ENCODE measurements at places on chromosomes 2 and 18.

DNA sequence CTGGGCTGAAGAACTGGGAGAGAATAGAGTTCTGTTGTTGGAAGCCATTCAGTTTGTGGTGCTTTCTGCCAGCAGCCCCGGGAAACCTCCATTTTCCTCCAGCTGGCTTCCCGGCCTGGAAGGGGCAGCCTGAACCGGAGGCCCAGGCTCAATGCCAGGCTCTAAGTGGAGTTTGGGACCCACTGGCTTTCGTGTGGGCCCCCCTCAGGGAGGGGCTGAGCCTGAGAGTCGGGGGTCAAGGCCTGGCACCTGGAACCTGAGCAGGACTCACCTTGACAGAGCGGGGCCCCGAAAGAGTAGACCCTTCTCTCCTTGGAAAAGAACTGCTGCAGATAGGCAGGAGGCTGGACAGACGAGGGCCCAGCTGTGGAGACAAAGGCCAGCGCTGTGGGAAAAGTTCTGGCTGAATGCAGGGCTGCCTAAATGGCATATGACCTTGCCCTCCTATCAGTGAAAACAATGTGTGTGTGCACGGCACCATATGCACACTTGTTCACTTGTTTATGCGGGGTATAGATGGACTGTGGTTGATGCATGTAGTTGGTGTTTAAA is 34.8 kb upstream of the ASB18 start:
- DNase-seq = no peak

DNA sequence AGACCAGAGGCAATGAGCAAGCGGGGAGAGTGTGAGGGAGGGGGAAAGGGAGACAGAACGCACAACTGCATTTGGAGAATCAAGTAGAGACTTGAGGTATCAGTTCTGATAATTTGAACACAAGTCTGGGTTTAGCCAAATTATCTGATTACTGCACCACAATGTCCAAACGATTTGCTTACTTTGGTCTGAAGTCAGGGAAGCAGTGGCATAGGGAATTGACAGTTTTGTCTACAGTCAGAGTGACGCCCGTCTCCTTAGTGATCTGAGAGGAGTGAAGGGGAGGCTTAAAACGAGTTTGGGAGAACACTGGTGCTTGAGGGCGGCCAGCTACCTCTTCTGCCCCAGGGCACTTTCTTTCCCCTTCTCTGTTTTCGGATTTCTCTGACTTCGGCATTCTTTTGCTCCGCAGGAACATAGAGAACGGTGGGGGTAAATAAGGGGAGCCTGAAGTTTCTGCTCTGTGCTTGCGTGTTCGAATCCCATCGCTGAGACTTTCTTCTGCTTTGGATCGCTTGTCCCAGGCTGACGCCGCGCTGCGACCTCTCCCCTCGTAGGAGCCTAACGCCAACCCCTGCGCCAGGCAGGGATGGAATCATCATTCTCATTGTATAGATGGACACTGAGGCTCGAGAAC is 2.9 kb upstream of the DLX2 start:
- no peak for DNase-seq

DNA sequence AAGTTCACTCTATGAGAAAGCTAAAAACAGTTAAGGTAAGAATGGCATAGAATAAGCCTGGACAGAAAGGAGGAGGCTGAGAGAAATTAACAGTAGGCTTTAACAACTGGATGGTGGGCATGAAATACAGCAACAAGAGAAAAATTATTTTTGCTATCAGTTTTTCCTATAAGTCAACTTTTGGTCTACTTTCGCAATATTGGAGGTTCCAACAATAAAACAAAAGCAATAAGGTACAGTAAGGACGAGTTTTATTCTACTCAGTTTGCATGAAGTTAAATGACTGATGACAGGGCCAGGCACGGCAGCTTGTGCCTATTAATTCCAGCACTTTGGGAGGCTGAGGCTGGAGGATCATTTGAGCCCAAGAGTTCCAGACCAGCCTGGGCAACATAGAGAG is 17.3 kb downstream of the RAB1A start:
- no peak for DNase-seq

- DNase-seq = no peak
These were observed 1.3 kb downstream of the SPTBN1 start for GRCh38 chr2:54457323-54458023.

DNA sequence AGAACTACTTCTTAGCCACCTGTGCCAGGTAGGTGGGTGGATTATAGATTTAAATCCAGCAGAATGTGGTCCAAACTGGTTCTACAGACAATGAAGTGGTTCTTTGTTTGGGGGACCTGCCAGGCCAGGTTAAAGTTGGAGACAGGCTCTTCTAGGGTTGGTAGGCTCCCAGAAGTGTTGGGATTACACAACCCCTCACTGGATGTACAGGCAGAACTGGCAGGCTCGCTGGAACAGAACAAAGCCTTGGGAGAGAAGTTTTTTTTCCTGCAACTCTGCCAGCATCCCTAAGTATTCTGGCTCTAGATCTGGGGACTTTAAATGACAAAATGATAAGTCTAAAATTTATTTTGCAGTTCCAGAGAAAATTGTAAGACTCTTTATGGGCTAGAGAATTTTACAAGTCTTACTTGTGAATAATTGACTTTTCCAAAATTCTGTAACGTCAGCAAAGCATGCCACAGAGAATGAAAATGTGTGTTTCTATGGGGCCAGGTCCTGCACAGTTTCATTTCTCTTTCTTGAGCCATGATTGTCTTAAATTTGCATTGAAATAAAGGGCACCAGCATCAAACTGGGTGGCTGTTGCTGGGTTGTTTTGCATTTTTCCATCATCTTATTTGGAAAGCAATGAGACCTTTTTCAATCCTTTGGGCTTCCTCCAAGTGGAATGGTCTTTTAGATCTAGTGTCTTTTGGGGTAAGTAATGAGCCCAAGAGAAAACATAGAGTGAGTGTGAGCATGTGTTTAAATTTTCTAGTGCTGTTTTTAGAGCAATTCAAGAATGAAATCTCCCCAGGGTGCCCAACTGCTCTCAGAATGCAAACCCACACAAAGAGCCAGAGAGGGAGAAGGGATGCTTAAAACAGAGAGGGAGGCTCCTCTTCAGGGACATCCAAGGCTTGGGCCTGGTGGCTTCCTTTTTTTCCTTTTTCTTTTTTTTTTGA is 32.4 kb upstream of the ATL2 start:
- no peak for DNase-seq

GRCh38 chr18:9796935-9797549 is 88.7 kb upstream of the TXNDC2 start:
- no peak for DNase-seq

DNA sequence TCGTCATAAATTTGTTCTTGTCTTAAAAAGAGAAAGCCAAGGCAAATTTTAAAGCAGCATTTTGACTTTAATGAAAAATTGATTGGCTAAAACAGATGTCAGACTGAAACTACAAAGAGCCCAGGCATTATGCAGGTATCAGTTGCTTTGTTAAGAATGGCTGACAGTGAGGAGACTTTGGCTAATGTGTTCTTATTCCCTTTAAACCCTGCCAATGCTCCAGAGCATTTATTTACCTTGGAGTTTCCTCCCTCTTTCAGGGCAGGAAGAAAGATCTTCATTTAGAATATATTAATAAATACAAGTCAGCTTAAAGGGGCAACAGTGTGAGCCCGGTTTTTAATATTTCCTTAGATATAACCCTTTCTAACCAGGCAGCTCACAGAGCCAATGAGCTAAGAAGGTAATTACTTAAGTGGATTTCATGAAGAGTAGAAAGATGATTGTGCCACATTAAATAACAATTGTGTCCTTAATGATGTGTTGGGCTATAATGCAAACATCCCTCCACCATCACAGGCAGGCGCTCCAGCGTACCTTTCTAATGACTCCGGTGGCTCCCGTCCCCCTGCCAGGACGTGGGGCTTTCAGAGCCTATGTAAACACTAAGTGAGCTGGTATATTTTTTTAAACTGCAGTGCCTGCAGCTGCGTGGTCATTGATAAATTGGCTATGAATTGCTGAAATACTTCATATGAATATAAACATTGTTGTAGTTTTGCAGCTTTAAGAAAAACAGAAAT is 349.4 kb upstream of the POU3F3 start:
- DNase-seq = no peak

GRCh38 chr2:152674334-152674733 is 42.9 kb downstream of the PRPF40A start:
- no peak for DNase-seq

GRCh38 chr2:168679081-168679480 is 123.4 kb upstream of the NOSTRIN start:
- no peak for DNase-seq

GRCh38 chr2:28635191-28635611 is 116.4 kb upstream of the PPP1CB start:
- DNase-seq = no peak

- no peak for DNase-seq
These were observed 2.8 kb upstream of the NRP2 start for GRCh38 chr2:205679410-205680009.

DNA sequence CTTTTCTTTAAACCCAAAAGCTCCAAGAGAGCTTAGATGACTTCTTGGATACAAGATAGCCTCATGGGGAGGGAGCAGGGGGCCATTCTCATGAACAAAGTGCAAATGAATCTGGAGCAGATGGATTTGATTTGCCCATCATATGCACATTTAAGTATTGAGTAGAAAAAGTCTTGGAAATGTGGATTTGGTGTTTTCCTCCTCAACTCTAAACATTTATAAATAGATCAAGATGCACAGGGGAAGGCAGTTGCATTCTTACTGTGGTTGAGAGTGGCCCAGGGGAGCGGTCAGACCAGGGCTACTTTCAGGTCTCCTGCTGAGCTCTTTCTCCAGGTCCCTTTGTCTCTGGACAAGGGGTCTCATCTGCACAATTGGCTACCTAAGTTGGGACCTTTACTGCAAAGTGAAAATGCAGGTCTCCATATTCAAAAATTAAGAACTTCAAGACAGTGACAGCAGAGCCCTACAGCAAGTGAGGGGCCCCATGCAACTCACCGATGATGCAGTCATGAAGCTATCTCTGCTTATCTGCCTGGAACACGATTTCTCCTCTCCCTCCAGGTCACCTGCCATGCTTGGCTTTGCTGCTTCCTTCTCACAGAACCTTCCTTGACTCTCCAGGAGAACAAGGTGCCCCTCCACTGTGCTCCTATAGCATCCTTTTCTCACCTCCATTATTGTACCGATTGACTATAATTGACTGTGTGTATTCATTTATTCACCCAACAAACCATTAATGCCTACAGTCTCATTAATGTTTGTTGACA is 145.4 kb downstream of the LPIN1 start:
- DNase-seq = no peak

GRCh38 chr18:50786864-50787263 is 33.0 kb downstream of the MRO start:
- no peak for DNase-seq

- DNase-seq = no peak
These were observed 20.5 kb downstream of the CYP27A1 start for GRCh38 chr2:218802386-218802994.

GRCh38 chr2:233047206-233047605 is 12.9 kb upstream of the INPP5D start:
- DNase-seq = no peak

DNA sequence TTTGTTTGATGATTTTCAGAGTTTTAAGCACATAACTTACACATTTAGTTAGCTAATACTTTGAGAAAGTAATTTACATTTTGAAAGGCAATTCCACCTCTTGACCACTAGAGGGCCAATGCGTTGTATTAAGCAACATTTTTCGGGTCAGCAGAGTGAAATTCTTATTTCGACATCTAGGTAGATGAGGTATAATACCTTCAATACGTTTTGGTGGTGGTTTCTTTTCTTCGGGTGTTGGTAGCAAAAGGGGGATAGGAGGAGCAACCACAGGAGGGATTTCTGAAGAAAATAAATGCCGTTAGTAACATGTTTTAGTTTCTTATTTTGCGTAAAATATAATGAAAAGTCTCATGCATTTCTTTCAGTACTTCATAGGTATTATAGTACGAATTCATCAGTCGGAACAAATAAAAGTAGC is 106.3 kb downstream of the TTN start:
- DNase-seq = no peak

- DNase-seq = no peak
These were observed 58.9 kb upstream of the ID2 start for GRCh38 chr2:8622924-8623465.

DNA sequence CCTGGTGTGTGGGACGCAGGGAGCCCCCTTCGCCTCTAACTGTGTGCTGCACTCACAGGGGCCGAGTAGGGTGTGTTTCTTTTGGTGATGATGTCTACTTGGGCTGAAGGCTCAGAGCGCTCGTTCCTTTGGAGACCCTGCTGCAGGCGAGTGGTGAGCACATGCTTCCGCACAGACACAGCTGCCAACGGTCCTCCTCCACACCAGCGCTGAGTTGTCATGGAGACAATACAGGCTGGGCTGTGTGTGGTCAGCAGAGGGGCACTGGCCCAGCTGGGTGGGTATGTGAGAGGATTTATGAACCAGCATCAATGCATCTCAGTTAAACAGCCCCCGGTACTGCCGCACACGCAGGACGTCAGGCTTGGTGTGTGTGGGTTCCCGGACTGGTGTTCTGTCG is 143.5 kb downstream of the SH3RF3 start:
- no peak for DNase-seq

- no peak for DNase-seq
These were observed 27.5 kb upstream of the FAM237A start for GRCh38 chr2:206614811-206615210.

- DNase-seq = no peak
These were observed 13.9 kb upstream of the PROM2 start for GRCh38 chr2:95260028-95261023.

- no peak for DNase-seq
These were observed 6.6 kb downstream of the BCL2L11 start for GRCh38 chr2:111127351-111127750.

DNA sequence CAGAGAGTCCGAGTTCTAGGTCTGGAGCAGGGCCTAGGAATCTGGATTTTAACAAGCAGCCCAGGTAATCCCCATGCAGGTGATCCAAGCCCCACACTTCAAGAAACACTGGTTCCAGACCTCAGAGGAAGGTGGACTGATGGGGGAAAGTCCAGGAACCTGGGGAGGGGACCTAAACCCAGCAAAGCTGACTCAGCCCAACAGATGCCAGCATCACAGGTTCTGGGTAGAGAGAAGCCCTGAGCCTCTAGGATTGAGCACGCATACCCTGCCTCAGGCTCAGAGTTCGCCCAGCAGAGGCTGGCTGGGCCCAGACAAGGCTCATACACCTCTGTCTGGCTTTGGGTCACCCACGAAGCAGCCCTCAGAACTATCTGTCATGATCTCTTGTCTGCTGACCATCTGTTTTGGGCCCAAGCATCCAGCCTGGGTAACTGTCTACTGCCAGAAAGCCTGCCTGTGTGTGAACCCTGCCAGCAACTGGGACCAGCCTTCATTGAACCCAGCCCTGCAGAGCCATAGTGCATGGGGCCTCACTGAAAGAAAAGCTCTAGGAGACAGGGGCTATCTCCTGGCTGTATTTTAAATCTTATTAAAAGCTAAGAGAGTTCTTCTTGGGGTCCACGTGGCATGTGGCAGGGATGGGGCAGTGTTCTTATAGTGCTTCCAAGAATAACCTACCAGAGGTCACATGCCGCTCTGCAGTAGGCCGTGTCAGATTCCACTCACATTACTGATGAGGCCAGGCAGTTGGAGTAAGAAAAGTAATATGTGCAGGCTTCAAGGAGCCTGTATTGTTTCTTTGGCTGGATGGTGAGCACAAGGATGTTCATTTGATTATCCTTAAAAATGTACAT is 7.4 kb downstream of the TMEM127 start:
- no peak for DNase-seq

All from activated CD8-positive, alpha-beta memory T cell treated with anti-CD3 and anti-CD28 coated beads for 4 hours (primary cell).